T-helper 22 cell (primary cell): ENCODE measurements at places on chromosomes 3 and 15.

- DNase-seq = no peak
Measured at GRCh38 chr3:1529676-1530075, 436.9 kb downstream of the CNTN6 start.

DNA sequence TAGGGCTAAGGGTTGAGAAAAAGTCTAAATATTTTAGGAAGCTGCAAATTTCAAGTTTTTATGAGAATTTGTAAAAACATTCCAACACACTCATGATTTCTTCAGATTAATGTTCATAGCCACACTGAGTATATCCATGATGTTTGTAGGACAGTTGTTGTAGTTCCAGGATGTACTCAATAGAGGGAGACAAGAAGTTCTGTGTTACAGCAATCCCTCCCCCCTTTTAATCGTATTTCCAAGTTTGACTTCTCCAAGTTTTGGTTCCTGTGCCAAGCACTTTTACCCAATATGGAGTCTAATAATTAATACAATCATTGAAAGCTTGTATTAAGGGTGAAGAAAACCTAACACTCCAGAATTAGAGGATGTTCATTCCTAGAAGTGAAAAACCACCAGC is 143.4 kb downstream of the FEZF2 start:
- no peak for DNase-seq

- no peak for DNase-seq
Measured at GRCh38 chr3:14897266-14897665, 50.1 kb upstream of the NR2C2 start.

GRCh38 chr15:80214910-80215309 is 37.1 kb downstream of the CTXND1 start:
- no peak for DNase-seq

- no peak for DNase-seq
Measured at GRCh38 chr3:11392014-11392859, 120.0 kb downstream of the ATG7 start.

DNA sequence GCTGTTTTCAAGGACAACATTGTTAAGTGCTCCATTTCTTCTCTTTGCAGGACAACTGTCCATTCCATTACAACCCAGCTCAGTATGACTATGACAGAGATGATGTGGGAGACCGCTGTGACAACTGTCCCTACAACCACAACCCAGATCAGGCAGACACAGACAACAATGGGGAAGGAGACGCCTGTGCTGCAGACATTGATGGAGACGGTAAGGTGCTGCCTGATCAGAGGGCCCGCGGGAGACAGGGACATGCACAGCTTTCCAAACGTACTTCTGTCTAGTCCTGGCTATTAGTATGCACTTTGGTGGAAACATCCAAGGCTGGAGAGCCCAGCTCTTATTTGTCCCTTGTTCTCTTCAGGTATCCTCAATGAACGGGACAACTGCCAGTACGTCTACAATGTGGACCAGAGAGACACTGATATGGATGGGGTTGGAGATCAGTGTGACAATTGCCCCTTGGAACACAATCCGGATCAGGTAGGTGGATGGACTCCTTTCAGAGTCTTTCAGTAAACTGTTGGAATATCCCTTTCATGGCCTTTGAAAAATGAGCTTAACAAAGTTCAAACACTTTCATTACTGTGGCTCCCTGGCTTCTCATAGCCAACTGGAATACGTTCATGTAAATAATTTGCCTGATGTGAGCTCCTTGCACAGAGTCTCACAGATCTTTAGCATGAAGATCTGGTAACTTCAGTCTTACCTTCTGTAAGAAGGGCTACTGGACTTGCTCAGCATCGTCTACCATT is 10.4 kb downstream of the THBS1 start:
- no peak for DNase-seq

DNA sequence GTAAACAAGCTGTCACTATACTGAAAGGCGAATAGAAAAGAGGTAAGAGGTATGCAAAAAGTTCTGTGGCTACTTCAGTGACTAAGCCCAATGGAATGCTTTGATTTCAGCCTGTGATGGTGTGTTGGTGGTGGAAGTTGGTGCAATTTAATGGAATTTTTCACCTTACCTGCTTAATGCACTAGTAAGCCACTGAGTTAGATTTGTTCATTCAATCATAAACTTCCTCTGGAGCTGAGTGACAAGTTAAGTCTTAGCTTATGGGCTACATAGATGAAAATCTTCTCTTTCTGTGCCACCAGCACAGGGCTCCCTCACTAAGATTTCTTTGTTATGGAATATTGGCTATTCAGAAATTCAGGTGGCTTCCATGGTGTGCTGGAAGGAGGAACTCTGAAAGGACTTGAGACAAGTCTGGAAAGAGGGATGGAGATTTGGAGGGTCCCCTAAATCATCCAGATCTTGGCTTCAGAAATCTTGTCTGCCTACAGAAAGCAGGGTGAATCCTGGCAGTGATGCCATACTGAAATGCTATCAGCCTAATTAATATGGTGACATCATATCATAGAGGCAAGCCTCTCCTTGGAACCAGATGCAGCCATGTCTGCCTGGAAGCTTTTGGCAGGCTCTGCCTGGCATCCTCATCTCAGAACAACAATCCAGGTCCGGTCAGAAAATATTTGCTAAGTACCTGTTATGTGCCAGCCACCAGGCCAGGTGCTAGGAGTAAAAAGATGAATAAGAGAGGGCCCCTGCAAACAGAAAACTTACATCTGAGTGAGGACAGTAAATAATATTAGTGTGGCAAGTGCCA is 8.1 kb upstream of the GAP43 start:
- DNase-seq = no peak

DNA sequence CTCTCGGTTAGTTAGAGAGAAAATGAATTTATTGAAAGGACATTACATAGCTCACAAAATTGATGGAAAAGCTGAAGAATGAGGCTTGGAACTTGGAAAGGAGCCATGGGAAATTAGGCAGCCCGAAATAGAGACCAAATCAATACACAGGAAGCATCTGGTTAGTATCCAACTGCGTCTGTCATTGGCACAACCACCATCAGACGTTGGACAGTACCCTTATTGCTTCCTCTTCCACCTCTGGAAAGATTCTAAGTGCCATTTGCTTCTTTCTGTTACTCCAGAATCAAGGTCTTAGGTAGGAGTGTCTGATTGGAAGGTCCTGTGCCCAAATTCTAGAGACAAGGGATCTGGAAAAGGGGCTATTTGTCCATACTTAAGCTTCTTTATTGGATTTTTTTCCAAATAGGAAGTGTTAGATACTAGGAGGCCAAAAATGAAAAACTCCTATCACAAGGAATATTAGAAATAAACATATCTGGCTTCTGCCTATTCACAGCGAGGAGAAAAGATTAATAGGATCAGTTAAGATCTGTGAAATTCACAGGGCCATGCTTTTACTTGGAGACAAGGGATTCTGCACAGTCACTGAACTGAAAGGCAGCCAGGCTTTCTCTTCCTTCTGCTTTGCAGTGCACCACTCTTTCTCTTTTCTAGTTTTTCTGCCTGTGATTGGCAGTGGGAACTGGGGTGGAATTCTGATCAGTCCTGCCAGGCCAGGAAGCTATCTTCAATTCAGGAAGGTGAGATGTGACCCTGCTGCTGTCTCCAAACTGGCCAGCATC is 10.7 kb upstream of the HACD2 start:
- no peak for DNase-seq

DNA sequence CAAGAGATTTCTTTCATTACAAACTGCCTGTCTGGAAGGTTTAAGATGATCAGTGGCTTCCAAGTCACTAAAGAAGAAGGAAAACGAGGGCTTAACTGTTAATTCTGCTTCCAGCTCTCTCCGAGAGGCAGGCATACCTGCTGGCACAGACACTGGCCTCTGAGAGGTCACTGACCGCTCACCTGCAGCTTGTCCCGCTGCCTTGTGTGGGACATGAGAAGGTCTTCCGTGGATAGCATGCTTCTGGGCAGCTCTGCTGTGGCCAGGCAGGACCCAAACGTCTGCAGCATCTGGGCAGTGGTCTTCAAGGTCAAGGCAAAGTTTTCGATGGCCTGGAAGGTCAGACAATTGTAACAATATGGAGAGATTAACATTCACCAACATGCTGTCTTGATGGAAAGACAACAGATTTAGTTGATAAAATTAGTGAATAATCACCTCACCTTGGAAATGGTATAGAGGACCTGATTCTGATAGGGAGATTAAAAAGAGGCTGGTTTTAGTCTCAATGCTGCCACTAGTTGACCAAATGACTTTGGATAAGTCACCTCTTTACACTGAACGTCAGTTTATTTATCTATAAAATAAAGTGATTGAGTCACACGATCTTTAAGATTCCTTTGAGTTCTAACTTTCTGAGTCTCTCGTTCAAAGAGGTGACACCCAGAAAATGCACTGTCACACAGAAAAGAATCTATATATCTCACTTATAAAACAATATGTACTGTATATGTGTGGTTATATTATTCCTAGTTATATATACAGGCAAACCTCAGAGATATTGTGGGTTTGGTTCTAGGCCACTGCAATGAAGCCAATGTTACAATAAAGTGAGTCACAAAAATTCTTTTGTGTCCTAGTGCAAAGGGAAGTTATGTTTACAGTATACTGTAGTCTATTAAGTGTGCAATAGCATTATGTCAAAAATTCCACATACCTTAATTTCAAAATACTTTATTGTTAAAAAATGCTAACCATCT is 65.1 kb downstream of the B3GNT5 start:
- no peak for DNase-seq

DNA sequence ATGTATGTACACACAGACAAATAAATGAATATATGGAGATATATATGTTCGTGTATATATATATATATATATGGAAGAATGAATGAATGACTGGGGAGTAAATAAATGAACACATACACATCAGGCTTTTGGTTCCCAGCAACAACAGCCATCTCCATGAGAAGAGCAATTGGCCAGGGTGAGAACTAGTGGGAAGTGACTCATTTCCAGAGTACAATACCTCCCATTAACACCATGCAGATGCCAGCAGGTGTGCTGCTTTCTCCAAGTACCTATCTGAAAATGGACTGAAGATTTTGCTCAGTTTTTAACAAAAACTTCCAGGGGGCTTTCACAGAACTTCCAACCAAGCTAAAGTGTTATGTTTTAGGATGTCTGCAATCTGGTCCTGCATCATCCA is 179.8 kb upstream of the SLC2A2 start:
- DNase-seq = no peak

GRCh38 chr15:76239786-76240185 is 71.5 kb downstream of the ETFA start:
- no peak for DNase-seq

GRCh38 chr3:62585861-62586260 is 212.5 kb upstream of the FEZF2 start:
- no peak for DNase-seq

DNA sequence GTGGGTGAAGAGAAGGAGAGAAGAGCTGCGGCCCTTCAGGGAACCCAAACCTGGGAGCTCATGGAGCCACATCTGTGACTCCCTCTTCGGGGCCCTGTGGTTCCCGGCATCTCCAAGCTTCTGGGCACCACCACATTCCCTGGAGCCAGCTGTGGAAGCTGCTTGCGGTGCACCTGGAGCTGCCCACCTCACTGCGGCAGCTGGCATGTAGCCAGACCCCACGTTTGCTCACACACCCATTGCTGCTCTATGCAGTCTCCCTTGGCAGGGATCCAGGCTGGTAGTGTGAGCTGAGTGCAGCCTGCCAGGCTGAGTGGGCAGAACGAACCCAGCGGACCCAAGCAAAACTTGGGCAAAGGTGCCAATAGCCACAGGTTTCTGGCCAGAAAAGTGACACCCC is 16.8 kb upstream of the PLA2G4E start:
- no peak for DNase-seq

DNA sequence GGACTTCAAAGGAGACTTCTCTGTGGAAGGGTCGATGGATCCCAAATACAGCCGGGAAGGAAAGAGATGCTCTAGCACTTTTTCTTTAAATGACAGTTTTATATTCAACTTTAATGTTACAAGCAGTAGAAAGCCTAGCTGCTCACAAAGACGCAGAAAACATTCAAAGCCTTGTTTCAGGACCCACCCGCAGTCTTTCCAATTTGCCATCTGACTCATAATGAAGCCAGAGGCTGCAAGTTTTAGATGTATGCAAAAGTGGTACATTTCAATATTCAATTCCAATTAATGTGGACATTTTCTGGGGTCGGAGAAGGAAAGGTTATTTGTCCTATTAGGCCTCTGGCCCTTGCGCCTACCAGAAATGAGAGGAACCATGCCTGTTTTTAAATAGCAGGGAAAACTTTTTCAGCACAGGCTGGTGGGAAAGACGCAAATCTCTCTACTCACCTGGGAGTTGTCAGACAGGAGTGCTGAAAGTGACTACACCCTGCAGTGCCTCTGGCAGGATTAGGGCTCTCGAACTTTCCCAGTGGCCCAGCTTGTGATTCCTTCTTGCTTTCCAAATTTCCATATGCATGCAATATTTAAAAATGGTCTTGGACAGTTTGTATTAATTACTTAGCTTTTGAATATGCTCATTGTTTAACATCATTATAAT is 117.4 kb upstream of the MBNL1 start:
- no peak for DNase-seq

GRCh38 chr3:51434110-51434509 is 43.0 kb downstream of the RBM15B start:
- no peak for DNase-seq

GRCh38 chr3:123031051-123031450 is 3.5 kb upstream of the SEMA5B start:
- DNase-seq = no peak

- no peak for DNase-seq
Measured at GRCh38 chr15:85316244-85316934, 64.0 kb upstream of the AKAP13 start.

- no peak for DNase-seq
Measured at GRCh38 chr15:65952391-65953053, 83.2 kb downstream of the RAB11A start.

GRCh38 chr3:124784686-124785382 is 54.6 kb downstream of the UMPS start:
- DNase-seq = no peak

GRCh38 chr3:21169948-21170347 is 581.1 kb downstream of the ZNF385D start:
- no peak for DNase-seq

GRCh38 chr15:100002086-100002620 is 268.9 kb upstream of the LYSMD4 start:
- no peak for DNase-seq

DNA sequence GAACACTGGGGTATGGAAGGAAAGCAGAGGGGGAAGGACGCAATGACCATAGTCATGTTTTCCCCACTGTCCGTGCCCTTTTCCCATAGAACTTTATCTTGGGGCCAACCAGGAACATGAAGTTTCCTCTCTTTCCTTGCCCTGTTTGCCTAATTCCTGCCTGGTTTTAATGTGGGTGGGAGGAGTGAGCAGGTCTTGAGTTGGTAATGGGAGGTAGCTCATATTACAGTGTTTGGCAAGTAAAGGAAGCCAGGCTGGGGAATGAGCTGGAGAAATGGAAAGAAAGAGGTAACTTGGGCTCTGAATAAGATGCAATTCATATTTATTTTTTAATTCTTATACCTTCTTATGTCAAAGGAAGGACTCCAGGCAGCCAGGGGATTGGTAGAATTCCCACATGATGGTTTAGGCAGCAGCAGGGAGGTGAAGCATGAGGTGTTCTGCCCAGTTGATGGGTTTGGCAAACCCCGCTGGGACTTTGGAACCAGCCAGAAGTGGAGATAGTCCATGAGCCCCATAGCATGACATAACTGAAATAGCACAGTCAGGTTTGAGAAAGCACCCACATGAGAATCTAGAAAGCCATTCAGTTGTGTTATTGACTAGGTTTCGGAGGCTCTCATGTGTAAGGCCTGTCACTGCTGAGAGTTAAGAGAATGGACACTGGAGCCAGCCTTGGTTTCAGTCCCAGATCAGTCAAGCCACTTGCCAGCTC is 60.0 kb downstream of the CCK start:
- no peak for DNase-seq

GRCh38 chr3:194404365-194405140 is 5.5 kb upstream of the GP5 start:
- no peak for DNase-seq
